ENCODE measurements at places on chromosomes 6 and 20.

DNA sequence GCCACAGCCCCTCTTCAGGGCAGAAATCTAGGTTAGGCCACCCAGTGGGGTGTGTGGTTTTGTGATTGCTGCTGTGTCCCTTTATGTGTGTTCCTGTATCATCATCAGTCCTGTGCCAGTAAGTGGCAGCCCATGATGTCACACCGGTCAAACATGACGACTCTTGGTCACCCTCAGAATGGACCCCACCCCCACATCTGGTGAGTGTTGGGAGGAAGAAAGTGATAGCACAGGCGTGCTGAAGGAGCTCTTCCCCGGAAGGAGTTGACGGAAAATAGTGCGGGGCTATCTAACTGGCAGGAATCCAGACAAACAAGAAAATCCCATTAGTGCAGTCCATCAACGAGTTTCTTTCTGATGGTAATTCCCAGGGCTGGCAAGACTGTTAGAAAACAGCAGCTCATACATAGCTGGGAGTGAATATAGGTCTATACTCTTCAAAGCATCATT lies 33.4 kb upstream of the IL17A start:
- DNase-seq = no peak

GRCh38 chr20:41501376-41501775 lies 116.8 kb downstream of the CHD6 start:
- no peak for DNase-seq

DNA sequence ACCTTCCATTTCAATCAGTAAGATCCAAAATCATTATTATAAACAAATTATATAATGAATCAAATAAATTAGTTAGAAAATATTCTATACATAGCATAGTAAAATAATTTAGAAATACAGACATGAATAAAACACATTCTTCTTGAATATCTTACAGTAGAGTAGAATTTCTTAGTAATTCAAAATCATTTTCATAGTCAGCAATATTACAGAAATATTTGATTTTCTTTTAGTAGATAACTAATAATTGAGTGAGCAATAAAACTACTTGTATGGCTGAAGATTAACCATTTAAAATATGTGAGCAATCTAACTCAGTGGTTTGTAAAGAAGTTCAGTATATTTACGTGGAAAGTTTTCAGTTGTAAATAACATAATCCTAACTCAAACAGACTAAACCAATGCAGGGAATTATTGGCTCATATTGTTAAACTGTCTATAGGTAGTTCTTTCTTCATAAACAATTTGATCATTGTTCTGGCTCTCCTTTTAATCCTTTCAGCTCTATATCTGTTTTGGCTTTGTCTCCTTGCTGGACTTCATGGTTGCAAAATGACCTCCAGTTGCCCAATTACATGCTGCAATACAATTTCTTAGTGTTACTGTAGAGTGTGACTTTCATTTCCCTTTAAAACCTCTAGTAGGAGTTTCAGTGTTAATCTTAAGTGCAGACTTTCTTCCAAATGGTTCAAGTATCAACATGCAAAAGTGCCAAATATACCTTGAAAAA lies 307.5 kb downstream of the EYS start:
- DNase-seq = no peak

- no peak for DNase-seq
Observed at GRCh38 chr20:10329387-10330005, 104.5 kb downstream of the MKKS start.

- no peak for DNase-seq
Observed at GRCh38 chr6:73302339-73302738, 39.3 kb upstream of the KHDC1 start.

GRCh38 chr20:58148891-58149290 lies 79.6 kb downstream of the ANKRD60 start:
- DNase-seq = no peak

DNA sequence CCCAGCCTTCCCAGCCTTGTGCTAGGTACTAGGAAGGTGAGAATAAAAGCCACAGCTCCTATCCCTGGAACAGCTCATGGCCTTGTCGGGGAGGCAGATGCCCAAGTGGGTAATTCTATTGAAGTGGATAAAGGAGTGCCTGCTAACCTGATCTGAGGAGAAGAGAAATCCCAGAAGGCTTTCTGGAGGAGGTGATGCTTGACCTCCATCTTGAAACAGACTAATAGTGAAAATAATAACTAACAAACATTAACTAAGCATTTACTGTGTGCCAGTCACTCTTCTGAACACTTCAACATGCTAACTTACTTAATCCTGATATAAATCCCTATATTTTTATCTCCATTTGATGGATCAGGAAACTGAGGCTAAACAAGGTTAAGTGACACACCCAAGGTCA lies 493.2 kb upstream of the CHD6 start:
- DNase-seq = no peak

DNA sequence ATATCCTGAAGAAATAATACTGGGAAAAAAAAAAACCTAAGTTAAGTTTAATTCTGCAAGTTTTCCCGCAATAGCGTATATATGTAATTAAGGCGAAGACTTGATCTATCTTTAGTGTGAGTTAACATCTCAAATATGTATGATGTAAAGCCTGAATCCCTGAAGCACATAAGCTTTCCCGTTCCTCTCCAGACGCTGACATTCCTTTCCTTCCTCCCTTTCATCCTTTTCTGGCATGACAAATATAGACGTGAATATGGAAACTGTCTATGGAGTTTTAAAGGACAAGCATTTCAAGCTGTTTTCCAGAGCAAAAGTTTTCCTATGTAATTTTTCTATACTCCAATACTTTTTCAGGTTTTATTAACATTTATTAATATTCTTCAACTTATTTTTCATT lies 637.0 kb downstream of the COL12A1 start:
- no peak for DNase-seq

GRCh38 chr6:48889429-48889828 lies 573.6 kb downstream of the MMUT start:
- DNase-seq = no peak

DNA sequence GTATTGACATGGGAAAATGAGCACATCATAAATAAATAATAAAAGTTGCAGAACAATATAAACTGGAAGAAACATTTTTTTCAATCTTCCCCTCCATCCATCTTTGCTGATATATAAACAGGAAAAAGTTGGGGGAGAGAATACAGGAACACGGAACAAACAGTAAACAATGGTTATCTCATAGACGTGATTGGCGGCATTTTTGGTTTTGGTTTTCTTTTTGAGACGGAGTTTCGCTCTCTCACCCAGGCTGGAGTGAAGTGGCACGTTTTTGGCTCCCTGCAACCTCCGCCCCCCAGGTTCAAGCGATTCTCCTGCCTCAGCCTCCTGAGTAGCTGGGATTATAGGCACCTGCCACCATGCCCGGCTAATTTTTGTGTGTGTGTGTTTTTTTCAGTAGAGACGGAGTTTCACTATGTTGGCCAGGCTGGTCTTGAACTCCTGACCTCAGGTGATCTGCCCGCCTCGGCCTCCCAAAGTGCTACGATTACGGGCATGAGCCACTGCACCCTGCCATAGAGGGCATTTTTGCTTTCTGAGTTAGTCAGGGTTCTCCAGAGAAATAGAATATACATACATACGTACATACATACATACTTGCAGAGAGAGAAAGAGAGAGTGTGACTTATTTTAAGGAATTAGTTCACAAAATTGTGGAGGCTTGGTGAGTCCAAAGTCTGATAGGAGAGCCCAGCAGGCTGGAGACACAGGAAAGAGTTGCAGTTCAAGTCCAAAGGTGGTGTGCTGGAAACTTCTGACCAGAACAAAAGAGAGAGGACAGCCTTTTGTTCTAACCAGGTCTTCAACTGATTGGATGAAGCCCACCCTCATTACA lies 22.6 kb downstream of the GNL1 start:
- DNase-seq = no peak

GRCh38 chr6:21164768-21165326 lies 428.7 kb upstream of the SOX4 start:
- DNase-seq = no peak

DNA sequence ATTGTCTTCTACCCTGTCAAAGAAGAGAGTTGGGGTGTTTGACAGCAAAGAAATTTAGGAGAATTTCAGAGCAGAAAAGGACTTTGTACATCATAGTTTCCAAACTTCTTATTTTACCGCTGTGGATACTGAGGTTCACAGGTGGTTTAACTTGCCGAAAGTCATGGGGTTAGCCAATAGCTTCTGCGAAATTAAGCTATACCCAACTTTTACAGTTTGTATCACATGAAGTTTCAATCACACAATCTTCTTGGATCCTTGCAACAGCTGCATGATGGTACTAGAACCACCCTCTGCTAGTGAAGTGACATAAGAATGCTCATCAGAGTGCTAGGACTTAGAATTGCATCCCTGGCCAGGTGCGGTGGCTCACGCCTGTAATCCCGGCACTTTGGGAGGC lies 345.5 kb downstream of the CD83 start:
- DNase-seq = no peak

DNA sequence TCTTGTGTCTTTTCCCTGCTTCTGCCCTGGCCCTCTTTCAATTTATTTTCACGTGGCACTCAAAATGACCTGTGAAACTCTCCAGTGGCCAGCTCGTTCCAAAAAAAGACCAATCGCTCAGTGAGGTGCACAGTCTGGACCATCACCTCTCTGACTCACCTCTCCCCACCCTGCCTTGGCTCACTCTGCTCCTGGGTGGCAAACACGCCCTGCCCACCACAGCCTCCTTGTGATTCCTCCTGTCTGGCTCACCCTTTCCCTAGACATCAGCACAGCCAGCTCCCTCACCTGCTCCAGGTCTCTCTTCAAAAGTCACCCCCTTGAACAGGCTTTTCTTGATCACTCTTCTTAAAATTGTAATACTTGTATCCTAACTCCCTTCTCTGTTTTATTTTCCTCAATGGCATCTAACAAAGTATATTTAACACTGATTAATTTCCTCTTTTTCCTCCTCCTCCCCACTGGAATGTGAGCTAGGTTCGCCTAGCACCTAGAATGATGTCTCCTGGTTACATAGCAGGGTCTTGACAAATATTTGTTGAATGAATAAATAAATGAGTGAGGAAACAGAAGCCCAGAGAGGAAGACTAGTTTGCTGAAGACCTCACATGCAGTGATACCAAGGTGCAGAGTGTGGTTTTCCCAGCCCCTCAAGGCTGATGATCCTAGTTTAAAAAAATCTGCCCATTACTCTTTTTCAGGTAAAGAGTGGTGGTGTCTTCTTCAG lies 109.0 kb downstream of the GJA10 start:
- DNase-seq = no peak

DNA sequence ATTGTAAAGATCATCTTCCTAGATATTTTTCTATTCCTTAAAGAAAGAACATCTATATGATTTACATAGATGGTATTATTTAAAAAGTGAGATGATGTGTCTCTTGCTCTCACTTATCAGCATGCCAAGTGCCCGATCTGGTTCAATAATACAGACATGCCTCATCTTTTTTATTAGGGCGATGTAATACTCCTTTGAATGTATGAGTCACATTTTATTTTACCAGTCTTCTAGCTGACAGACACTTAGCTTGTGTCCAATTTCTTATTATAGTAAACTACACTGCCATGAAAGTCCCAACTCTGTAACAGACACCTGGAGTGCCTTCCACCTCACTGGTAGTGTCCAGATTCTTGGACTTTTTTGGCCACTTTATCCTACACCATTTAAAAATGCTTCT lies 586.6 kb upstream of the BTBD3 start:
- no peak for DNase-seq

GRCh38 chr20:24590178-24590982 lies 121.0 kb downstream of the SYNDIG1 start:
- no peak for DNase-seq

DNA sequence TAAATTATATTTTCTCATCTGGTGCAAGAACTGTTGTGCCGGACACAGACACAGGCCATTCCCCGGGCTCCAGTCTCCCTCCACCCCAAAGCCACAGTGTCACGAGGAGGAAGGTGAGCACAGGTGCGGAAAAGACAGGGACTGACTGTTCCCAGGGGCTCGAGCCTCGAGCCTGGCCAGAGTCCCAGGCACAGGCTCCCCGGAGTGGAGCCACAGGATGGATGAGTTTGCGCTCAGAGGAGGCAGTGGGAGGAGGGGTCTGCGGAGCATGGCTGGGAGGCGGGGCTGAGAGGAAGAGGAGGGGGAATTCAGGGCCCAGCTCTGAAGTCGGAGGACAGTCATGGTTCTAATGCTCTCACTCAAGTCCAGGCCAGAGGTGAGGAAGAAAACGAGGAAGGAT lies 284.8 kb downstream of the SMOC2 start:
- no peak for DNase-seq

- no peak for DNase-seq
Observed at GRCh38 chr6:137315081-137315480, 95.9 kb upstream of the IFNGR1 start.

- no peak for DNase-seq
Observed at GRCh38 chr6:47094241-47094925, 52.3 kb upstream of the ADGRF1 start.

GRCh38 chr6:15255909-15256395 lies 10.1 kb downstream of the JARID2 start:
- DNase-seq = no peak

DNA sequence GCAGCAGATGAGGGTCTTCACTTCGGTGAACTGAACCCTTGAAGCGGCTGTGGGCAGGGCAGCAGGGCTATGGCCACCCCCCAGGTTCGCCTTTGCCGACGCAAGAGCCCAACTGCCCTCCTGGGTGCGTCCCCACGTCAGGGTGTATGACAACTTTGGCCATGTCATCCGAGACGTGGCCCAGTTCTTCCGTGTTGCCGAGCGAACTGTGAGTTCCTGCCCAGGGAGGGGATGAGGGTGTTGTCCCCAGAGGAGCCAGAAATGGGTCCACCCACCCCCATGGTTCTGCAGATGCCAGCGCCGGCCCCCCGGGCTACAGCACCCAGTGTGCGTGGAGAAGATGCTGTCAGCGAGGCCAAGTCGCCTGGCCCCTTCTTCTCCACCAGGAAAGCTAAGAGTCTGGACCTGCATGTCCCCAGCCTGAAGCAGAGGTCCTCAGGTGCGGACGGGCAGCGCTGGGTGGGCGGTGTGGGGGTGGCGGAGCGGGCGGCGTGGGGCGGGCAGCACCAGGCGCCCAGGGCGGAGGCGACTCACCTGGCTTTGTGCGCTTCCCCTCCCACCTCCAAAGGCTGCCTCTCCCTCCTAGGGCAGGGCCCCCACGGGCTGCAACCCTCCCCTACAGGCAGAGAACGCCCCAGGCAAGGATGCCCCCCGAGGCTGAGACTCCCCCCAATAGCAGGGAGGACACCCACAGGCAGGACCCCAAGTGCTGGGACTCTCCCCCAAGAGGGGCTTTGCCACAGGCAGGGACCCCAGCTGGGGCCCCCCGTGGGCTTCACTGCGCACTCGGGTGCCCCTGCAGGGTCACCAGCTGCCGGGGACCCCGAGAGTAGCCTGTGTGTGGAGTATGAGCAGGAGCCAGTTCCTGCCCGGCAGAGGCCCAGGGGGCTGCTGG lies 6.2 kb upstream of the TNFRSF6B start:
- no peak for DNase-seq

GRCh38 chr6:77548662-77549366 lies 85.5 kb upstream of the HTR1B start:
- no peak for DNase-seq

GRCh38 chr6:131629651-131630050 lies 1.6 kb upstream of the MED23 start:
- DNase-seq = no peak

- DNase-seq = no peak
Observed at GRCh38 chr20:5544175-5544574, 206.0 kb upstream of the SHLD1 start.

GRCh38 chr6:170388113-170388512 lies 81.6 kb downstream of the FAM120B start:
- no peak for DNase-seq
